ENCODE measurements at places on chromosomes 3 and 15. TPM values are rescaled to one million over a fixed set of nuclear protein-coding genes. Genes with fewer than 3 reads are reported as not detected.

TEX55 gene
- total RNA-seq: not detected

FBXL22 gene
- 1.7 TPM for total RNA-seq

SOX14 gene
- total RNA-seq: not detected

RNU5B-1 gene
- not detected for total RNA-seq

GPR171 gene
- 26.8 TPM for total RNA-seq

CCR1 gene
- 0.17 TPM for total RNA-seq

SLC28A2 gene
- total RNA-seq: not detected

IFT80 gene
- total RNA-seq: 35.7 TPM

TRIP4 gene
- 26.3 TPM for total RNA-seq

All from CD4-positive, CD25-positive, alpha-beta regulatory T cell (primary cell).